Transverse colon (tissue), 4 donors: ENCODE measurements at places on chromosomes 4 and X. TPM values are rescaled to one million over a fixed set of nuclear protein-coding genes. Genes with fewer than 3 reads are reported as not detected.
A peak's percentile ranks its signal among the peaks of the same experiment; 100 is the strongest.

DNA sequence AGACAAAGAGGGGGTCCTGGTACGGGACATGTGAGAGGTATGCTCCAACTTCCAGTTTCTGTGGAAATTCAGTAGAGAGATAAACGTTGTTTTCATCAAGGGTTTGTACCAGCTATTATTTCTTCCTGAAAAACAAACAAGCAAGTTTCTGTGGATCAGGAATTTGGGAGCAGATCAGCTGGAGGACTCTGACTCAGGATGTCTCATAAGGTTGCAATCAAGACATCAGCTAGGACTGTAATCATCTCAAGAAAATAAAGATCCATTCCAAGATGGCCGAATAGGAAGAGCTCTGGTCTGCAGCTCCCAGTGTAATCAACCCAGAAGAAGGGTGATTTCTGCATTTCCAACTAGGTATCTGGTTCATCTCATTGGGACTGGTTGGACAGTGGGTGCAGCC is 23.5 kb upstream of the NFKB1 start:
- H3K4me3 ChIP-seq = no peak overlapping the region
- H3K27me3 ChIP-seq = no peaks in the 10 kb centered on the region
- no peak for DNase-seq
- H3K27ac ChIP-seq = no peak overlapping the region
- no peaks in the 10 kb centered on the region for H3K36me3 ChIP-seq

FAM149A gene
- 17.8 TPM for total RNA-seq

DNA sequence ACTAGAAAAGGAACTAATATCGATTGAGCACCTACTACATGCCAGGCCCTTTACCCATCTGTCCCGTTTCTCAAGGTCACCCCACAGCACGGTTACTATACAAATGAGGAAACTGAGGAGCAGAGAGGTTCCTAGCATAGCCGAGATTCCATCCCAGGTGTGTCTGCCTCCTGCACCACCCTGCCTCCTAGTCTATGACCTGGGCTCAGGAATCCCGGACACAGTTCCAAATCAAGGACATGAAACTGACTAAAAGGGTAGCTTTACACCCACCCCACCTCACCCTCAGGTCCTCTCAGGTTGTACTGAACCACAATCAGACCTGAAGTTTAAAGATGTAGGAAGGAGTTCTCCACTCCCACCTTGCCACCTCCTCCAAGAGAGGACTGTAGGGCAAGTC is 55.6 kb downstream of the APBB2 start:
- no peak overlapping the region for H3K27ac ChIP-seq
- no peak overlapping the region for H3K4me3 ChIP-seq
- no peaks in the 10 kb centered on the region for H3K27me3 ChIP-seq
- peaks cover 4% of the 10 kb centered on the region for H3K4me1 ChIP-seq
- no peaks in the 10 kb centered on the region for H3K36me3 ChIP-seq

DNA sequence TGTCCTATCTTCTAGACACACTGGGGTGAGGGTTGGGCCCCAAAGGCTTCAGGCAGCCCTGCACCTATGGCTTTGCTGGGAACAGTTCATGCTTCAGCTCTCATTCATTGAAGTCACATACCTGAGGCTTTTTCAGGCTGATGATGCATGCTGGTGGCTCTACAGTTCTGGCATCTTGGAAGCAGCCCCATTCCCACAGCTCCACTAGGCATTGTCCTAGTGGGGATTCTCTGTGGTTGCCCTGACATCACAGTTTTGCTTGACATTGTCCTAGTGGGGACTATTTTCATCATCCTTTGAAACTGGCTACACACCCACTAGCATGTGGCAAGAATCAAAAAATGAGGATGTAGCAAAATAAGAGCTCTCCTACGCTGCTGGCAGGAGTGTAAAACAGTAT is 37.7 kb upstream of the C4orf17 start:
- no peaks in the 10 kb centered on the region for H3K27me3 ChIP-seq
- no peaks in the 10 kb centered on the region for H3K36me3 ChIP-seq
- no peak overlapping the region for H3K4me3 ChIP-seq

GRCh38 chrX:40085714-40086113 is 12.0 kb downstream of the BCOR start:
- H3K27ac ChIP-seq = peak overlapping the region; percentile 83
- DNase-seq = no peak
- H3K4me1 ChIP-seq = peaks cover 18% of the 10 kb centered on the region
- H3K4me3 ChIP-seq = no peak overlapping the region
- no peaks in the 10 kb centered on the region for H3K27me3 ChIP-seq
- H3K36me3 ChIP-seq = no peaks in the 10 kb centered on the region

ALPK1 gene
- 20.6 TPM for total RNA-seq

NMU gene
- 0.96 TPM for total RNA-seq

- no peaks in the 10 kb centered on the region for H3K36me3 ChIP-seq
- no peaks in the 10 kb centered on the region for H3K27me3 ChIP-seq
- no peaks in the 10 kb centered on the region for H3K4me1 ChIP-seq
- no peak overlapping the region for H3K27ac ChIP-seq
Measured at GRCh38 chrX:136310411-136310810, 9.6 kb downstream of the ADGRG4 start.

CCKAR gene
- total RNA-seq = not detected

JAKMIP1 gene
- total RNA-seq = not detected

DNA sequence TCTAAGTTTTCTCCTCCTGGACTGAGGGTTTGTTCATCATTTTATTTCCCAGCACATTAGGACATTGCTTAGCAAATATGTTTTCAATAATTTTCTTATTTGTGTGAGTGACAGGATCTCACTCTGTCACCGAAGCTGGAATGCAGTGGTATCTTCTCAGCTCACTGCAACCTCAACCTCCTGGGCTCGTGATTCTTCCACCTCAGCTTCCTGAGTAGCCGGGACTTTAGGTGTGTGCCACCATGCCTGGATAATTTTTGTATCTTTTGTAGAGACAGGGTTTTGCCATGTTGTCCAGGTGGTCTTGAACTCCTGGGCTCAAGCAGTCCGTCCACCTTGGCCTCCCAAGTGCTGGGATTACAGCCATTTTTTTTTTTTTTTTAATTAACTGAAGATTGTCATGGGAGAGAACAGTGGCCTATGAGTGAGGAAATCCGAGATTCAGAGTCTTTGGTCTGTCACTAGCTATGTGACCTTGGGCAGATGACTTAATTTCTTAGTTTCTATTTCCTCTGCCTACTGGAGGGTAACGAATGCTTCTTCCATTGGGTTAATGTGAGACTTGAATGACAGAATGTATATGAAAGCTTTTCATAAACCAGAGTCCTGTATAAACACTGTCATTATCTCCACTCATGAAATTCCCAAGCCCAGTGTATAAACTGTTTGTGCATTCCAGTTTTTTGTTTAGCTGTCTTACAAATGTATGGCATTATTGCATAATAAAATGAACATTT is 23.9 kb downstream of the MOB1B start:
- H3K27ac ChIP-seq = no peak overlapping the region
- H3K36me3 ChIP-seq = no peaks in the 10 kb centered on the region
- H3K4me3 ChIP-seq = no peak overlapping the region
- DNase-seq = no peak
- peaks cover 26% of the 10 kb centered on the region for H3K4me1 ChIP-seq
- no peaks in the 10 kb centered on the region for H3K27me3 ChIP-seq

DNA sequence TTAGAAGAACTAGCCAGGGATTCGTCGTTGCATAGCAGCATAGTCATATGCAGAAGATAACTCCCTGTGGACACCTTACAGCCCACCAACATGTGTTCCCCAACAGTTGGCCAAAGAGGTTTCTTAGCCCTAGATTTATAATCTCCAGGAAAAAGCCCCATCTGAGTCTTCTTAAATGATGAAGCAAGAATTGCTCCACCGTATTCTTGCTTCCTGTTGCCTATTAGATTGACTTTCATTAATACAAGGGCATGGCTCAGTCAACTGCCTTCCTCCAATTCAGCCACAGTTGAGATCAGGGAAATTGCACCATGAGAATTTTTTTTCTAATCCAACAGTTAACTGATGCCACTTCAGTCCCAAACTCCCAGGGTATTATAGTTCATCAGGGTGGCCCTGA is 5.2 kb upstream of the AFF2 start:
- DNase-seq = no peak
- H3K36me3 ChIP-seq = no peaks in the 10 kb centered on the region
- no peak overlapping the region for H3K27ac ChIP-seq
- H3K4me1 ChIP-seq = no peaks in the 10 kb centered on the region

- H3K27me3 ChIP-seq = no peaks in the 10 kb centered on the region
- H3K4me1 ChIP-seq = no peaks in the 10 kb centered on the region
- H3K27ac ChIP-seq = no peak overlapping the region
- DNase-seq = no peak
Measured at GRCh38 chrX:151741606-151742005, 7.1 kb downstream of the CNGA2 start.

- no peaks in the 10 kb centered on the region for H3K27me3 ChIP-seq
- H3K4me1 ChIP-seq = no peaks in the 10 kb centered on the region
- peak overlapping the region; percentile 47 for H3K4me3 ChIP-seq
Measured at GRCh38 chr4:103075435-103075893, 1.1 kb downstream of the SLC9B2 start.

GRCh38 chr4:148141501-148141900 is 300.7 kb downstream of the NR3C2 start:
- no peak overlapping the region for H3K4me3 ChIP-seq
- no peak for DNase-seq
- H3K27ac ChIP-seq = no peak overlapping the region
- no peaks in the 10 kb centered on the region for H3K27me3 ChIP-seq
- no peaks in the 10 kb centered on the region for H3K36me3 ChIP-seq

DNA sequence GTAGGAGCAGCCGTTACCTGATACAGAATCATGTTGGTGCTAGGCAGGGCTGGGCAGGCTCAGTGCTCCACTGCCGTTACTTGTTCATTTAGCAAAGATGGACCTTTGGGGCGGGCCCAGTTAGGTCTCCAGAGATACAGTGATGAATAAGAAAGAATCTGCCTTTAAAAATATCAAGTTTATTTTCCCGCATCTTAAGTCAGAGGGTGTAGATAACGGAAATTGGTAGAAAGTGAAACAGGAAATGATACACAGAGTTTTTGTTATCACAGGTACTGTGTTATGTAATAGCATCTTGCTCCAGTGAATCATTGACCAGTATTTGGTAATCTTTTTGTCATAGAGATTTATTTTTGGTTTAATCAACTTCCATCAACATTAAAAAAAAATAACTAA is 5.5 kb downstream of the TMEM131L start:
- no peaks in the 10 kb centered on the region for H3K27me3 ChIP-seq
- H3K27ac ChIP-seq = peak overlapping the region; percentile 7
- H3K4me1 ChIP-seq = peaks cover 12% of the 10 kb centered on the region
- H3K36me3 ChIP-seq = no peaks in the 10 kb centered on the region
- no peak overlapping the region for H3K4me3 ChIP-seq
- DNase-seq = no peak

- no peaks in the 10 kb centered on the region for H3K4me1 ChIP-seq
- no peaks in the 10 kb centered on the region for H3K36me3 ChIP-seq
- no peak overlapping the region for H3K27ac ChIP-seq
- no peaks in the 10 kb centered on the region for H3K27me3 ChIP-seq
- no peak for DNase-seq
Measured at GRCh38 chr4:117495802-117496201, 410.4 kb upstream of the TRAM1L1 start.

- no peak overlapping the region for H3K4me3 ChIP-seq
- no peaks in the 10 kb centered on the region for H3K27me3 ChIP-seq
- H3K4me1 ChIP-seq = peaks cover 11% of the 10 kb centered on the region
- no peaks in the 10 kb centered on the region for H3K36me3 ChIP-seq
- no peak for DNase-seq
- H3K27ac ChIP-seq = peak overlapping the region; percentile 32
Measured at GRCh38 chr4:181536811-181537434, 706.3 kb upstream of the TENM3 start.

- H3K36me3 ChIP-seq = no peaks in the 10 kb centered on the region
- no peak overlapping the region for H3K4me3 ChIP-seq
- no peaks in the 10 kb centered on the region for H3K4me1 ChIP-seq
- DNase-seq = no peak
Measured at GRCh38 chr4:84767168-84767567, 184.2 kb downstream of the CDS1 start.

GRCh38 chr4:137156807-137157206 is 375.5 kb downstream of the PCDH18 start:
- no peaks in the 10 kb centered on the region for H3K4me1 ChIP-seq
- no peaks in the 10 kb centered on the region for H3K27me3 ChIP-seq
- H3K27ac ChIP-seq = no peak overlapping the region
- DNase-seq = no peak
- no peak overlapping the region for H3K4me3 ChIP-seq
